ENCODE measurements at places on chromosomes 6 and 20. TPM values are rescaled to one million over a fixed set of nuclear protein-coding genes. Genes with fewer than 3 reads are reported as not detected.

GRCh38 chr6:81476881-81477280 lies 275.6 kb downstream of the TENT5A start:
- DNase-seq: no peak

GRCh38 chr6:162109480-162110050 lies 618.0 kb downstream of the PRKN start:
- no peak for DNase-seq

DNA sequence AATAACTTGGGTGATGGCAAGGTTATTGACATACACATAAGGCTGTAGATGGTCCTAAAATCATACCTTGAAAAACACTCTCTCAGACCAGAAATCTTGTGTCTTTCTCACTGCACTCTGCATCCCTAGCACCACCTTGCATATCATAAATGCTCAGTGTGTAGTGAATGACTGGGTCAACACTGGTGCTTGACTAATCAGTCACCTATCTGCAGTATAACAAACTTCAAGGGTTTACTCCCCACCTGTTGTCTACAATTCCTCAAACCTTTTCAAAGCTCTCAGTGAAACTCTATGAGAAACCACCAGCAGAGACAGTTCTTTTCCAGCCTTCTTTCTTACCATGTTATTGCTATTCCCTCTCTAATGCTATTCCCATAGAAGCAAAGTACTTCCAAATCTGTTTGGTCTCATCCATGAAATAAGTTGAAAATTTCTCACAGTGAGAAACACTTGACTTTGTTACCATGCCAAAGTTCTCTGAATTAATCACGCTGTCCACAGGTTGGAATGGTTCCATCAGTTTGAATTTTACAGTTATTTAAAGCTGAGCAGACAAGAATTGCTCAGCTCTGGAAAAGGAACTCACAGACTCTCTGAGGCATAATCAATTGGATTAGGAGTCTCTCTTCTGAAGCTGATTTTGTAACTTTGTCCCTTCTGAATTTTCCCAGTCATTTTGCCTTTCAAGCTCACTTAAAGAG lies 104.8 kb upstream of the EYA4 start:
- DNase-seq: no peak

DNA sequence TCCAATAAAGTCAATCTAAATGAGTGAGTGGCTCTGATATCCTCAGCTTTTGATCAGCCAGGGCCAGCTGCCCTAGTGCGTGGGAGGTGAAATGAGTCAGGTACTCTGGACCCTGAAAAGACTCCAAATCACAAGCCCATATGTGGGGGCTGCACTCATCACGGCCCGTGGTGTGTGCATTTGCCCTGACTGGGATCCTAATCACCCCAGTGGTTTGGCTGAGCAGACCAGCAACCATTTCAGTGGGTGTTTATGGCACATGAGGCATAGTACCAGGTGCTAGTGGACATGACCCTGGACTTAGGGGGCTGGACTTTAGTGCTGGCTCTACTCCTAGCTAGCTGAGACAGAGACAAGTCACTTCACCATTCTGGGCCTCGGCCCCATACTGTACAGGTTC lies 39.4 kb downstream of the SCML4 start:
- DNase-seq: no peak

GRCh38 chr6:106466211-106466610 lies 105.7 kb downstream of the CRYBG1 start:
- DNase-seq: no peak

- no peak for DNase-seq
Observed at GRCh38 chr20:61385296-61385695, 133.2 kb downstream of the CDH4 start.

GRCh38 chr6:153435787-153436186 lies 304.7 kb upstream of the RGS17 start:
- no peak for DNase-seq

DNA sequence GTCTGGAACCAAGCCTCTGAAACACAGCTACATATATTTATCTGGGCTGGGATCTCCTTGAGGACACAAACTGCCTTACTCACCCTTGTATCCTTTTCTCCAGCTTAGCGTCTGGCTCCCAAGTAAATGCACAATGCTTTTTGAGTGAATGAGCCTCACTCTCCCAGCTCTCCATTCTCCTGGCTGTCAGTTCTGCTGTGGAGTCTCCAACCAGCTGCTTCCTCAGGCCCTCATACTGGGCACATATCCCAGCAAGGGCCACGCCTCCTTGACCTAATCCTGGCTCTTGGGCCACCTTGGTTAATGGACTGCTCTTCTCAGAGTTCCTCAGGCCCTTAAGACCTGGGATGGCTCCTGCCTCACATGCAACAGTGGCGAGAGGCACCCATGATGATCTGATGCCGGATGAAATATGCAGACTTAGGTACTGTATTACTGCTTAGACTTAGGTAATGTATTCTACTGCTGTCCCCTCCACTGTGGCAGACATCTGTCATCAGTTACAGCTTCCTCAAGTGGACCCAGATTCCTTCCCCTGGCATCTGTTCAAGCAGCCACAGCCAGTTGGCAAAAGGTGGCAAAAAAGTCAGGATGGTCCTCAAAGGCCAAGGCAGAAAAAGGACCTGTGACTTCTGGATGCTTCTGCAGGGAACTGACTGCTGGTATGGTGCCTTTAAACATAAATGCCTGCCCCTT lies 16.5 kb downstream of the SNHG17 start:
- peak; percentile 36 for DNase-seq

DNA sequence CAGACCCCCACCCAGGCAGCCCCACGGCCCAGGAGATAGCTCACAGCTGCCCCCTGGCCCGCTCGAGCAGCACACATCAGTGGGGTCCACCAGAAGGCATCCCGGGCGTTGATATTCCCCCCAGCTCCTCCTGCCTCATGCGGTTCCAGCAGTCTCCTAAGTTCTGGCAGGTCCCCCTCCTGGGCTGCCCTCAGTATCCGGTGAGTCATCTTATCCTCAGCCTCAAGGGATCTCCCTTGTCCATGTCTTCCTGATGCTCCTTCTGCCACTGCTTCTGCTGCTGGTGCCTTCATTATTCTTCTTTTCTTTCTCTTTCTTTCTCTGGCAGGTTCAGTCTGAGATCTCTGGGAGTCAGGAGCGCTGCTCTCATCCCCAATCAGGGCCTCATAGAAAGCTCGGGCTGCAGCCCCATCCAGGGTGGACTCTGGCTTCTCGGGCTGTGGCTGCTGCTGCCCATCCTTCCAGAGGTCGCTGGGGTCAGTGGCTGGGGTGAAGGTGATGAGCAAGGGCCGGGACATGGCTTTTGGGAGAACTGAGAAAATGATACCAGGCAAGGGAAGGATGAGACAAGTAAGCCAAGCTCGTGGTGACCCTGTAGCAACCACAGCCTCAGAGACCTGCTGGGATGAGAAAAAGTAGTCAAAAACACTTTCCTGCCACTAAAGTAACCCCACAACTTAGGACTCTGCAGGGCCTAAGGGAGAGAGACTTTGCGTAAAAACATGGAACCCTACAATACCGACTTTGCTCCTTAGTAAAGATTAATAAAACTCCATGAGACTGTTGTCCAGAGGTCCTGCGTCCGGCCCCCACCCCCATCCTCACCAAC lies 622 bp downstream of the GPANK1 start:
- DNase-seq: peak; percentile 18

DNA sequence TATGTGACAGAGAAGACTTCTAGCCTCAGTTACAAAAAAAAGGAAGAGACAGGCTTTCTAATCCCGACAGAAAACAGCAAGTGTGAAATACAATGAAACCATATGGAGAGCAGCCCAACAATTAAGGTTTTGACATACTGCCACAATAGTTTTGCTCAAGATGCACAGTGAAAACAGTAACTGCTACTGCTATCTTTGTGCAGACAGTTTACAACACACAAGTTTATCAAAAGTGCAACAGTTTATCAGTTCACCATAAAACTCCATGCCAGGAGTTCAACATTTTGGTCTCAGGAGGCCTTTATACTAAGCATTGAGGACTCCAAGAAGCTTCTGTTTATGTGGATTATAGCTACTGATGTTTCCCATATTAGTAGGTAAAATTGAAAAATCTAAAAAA lies 37.6 kb downstream of the GOPC start:
- DNase-seq: no peak

- no peak for DNase-seq
Observed at GRCh38 chr6:163165922-163166321, 248.6 kb upstream of the QKI start.

DNA sequence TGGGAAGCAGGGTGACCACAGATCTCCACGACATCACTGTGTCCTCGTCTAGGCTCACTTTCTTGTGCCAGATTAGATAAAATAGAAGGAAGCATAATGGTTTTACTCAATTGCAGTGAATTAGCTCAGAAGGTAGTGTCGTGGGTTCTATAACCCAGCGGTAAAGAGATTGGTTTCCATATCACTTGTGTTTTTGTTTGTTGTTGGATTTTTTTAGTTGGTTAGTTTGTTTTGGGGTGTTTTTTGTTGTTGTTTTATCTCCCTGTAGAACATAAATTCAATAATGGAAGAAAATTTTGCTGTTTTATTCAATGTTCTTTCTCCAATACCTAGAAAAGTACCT lies 85.9 kb upstream of the PRSS16 start:
- no peak for DNase-seq

DNA sequence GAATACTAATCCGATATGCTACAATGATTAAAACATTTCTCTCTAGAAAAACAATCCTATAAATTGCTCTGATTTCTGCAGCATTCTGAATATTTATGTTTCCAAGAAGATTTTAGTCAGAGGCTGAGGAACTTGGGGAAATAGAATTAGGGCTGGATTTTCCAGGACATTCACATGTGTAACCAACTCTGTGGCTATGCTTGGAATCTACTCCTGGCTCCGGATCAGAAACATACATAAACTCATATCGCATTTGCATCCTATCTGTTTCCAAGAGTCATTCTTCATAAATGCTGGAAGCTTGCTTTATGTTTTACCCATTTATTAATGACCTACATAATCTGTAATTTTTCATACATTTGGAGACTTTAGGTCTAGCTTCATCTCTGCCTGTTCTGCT lies 459.9 kb upstream of the MARCKS start:
- no peak for DNase-seq

GRCh38 chr20:3896853-3897583 lies 7.8 kb downstream of the PANK2 start:
- no peak for DNase-seq

DNA sequence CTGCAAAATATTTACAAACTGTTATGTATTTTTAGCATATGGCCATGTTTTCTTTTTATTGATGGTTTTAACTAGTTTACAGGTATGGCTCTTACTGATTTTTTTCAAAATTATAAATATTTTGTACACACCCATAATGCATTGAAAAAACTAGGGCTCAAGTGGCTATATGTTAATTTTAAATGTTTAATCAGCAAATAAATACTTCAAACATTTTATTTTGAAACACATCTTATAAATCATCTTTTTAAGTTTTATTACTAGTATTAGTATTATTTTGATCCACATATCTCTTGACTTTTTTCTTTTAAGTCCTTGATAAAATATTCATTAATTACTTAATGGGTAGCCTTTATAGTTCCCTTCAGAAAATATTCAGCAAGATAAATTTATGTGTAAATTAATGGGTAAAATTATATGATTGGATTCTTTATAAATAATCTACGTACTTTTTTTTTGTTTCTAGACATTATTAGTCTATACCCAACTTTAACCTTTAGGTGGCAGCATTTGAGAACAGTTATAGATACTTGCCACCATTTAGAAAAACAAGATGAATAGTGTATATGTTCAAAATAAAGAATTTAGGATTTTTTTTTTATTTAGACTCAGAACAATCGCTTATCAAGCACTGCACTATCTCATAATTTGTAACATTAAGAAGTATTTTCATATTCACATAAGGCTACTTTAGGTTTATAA lies 241.9 kb downstream of the ADGRB3 start:
- DNase-seq: no peak

DNA sequence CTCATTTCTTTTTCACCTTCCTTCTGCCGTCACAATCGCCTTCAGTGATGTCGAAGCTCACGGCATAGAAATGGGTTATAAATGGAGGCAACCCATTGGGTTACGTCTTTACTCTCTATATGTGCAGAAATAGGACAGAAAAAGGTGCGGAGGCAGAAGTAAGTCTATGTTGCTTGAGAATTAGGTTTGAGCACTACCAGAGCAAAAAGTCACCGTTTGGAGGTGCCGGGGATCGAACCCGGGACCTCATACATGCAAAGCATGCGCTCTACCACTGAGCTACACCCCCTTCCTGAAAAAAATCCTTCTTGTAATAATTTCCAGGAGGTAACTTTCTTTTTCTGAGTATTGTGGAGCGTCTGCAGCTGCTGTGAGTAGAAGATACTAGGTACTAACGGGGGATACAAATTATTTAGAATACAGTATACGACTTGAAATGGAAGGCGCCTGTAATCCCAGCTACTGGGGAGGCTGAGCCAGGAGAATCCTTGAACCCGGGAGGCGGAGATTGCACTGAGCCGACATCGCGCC lies 134.2 kb downstream of the TRIM27 start:
- DNase-seq: no peak

GRCh38 chr20:6026051-6026450 lies 27.8 kb downstream of the LRRN4 start:
- no peak for DNase-seq

Gene ULBP3
- 2.4 TPM for total RNA-seq

Gene GDAP1L1
- not detected for total RNA-seq

Gene PLAGL1
- total RNA-seq: 10.5 TPM

Gene MTFR2
- total RNA-seq: not detected

Gene HLA-G
- total RNA-seq: not detected

Gene TEAD3
- 10.9 TPM for total RNA-seq

Gene SLC17A2
- total RNA-seq: not detected

All from thyroid gland (tissue), 4 donors.